Natural killer cell treated with Interleukin-12 subunit alpha and Interleukin-12 subunit beta and Interleukin-15 and Interleukin-18, amount 100 ng/mL, for 72 hours (primary cell): ENCODE measurements at places on chromosomes 2 and 18.

- DNase-seq, result no peak
Observed at GRCh38 chr2:187586011-187586641, 31.9 kb upstream of the TFPI start.

GRCh38 chr18:49837889-49838288, 24.6 kb upstream of the ACAA2 start:
- no peak for DNase-seq

- DNase-seq, result no peak
Observed at GRCh38 chr2:127218812-127219170, 1.3 kb downstream of the CYP27C1 start.

- no peak for DNase-seq
Observed at GRCh38 chr2:27485496-27485895, 4.0 kb downstream of the IFT172 start.

GRCh38 chr2:127314193-127314988, 20.4 kb upstream of the ERCC3 start:
- DNase-seq, result no peak

DNA sequence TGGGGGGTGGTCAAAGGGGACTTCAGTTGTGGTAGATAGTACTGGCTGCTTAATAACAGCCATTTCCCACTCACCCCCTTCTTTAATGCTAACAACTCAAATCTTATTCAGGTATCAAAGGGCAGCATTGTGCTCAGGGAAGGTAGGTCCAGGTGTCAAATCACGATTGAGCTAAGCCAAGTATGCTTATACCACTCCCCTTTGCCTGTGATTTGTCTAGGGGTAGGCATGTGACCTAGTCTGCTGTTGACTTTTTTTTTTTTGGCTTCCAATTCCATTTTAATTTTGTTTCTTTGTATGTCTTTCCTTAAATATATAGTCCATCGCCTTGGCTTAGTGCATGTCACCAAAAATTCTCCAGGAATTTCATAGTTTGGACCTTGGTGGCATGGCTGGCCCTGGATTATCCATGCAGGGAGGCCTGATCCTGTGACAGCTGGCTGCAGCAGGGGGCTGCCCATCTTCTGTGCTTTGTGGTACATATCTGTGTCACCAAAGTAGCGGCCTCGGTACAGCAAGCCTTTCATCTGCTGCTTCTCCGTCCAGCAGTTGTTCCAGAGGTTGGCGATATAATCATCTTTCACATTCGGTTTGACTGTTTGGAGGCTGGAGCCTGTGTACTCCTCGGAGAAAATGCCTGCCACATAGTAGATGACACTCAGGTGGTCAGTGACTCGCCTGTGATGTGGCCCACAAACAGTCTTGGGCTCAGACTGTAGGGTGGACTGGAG, 68.1 kb upstream of the SPRED2 start:
- DNase-seq, result no peak

DNA sequence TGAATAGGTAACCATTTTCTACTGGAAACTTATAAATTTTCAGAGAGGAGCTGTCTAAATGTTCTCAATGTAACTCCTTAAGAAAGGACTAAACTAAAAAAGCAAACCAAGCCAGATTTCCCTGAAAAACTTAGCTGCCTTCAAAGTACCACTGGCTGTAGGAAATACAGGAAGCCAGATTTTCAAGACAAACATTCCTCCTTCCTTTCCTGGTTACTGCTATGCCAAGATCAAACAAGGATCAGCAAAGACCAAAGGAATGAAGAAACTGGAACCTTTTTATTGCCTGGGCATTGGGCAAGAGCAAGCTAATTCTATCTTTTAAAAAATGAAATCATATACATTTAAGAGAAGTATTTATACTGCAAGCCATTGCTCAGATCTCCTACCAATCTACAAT, 212.7 kb downstream of the DYM start:
- no peak for DNase-seq

GRCh38 chr2:128970332-128971116, 651.9 kb upstream of the HS6ST1 start:
- no peak for DNase-seq
